Stimulated activated naive B cell treated with anti-CD40 and anti-IgM and Interleukin-4, amounts not matched to agents 10 μg/mL and 1 μg/mL and 100 μg/mL, for 72 hours (primary cell): ENCODE measurements at places on chromosomes 7 and 10.

DNA sequence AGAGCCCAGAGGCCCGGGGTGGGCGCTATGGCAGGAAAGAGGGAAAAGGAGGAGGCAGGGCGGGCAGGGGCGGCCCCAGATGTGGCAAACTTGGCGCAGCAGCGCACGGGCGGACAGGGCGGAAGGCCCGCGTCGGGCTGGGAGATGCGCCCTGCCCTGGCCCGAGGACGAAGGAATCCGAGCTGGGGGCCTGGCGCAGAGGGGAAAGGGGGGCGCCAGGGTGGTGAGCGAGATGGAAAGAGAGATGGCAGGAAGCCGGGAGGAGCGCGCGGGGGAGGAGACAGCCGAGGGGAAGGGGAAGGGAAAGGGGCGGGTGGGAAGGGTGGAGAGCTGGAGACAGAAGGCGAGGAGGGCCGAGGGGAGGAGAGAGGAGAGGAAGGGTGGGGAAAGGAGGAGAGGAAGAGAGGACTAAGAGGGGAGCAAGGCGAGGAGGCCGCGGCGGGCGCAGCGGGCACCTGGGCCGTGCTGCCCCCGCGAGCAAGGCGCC, at the start of gene MARVELD1:
Gene MARVELD1 (plus strand): TSS at position 392 of the 487 bp plus-strand sequence. CDS start 147 bp downstream, outside the sequence.
- DNase-seq = no peak
- peak within 1 kb of the TSS; percentile 97 for H3K27ac ChIP-seq
- H3K4me3 ChIP-seq = peak within 1 kb of the TSS; percentile 98

DNA sequence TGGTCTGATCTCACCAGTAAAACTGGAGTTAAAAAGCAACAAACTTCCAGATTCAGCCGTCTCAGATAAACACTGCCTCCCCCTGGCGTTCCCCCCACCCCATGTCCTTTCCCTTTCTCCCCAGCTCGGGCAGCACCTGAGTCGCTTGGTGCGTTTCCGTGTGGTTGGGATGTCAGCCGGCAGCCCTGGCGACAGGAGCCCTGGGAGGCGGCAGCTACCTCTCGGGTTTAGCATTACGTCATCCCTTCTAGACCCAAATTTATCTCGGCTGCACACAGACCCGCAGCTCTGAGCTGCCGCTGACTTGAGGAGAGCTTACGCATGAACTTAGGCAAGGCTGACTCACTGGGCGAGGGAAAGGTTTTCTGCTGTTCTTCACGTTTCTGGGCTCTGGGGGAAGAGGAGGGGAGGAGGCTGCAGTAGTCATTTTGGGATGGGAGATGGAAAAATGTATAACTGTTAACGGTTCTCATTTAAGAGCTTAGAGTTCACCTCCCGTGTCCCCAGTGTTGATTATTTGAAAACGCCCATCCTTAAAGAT, 14.4 kb downstream of the MXI1 start:
- H3K27me3 ChIP-seq = no peaks in the 10 kb centered on the region
- H3K27ac ChIP-seq = peak overlapping the region; percentile 85
- H3K36me3 ChIP-seq = no peaks in the 10 kb centered on the region
- peak; percentile 47 for DNase-seq
- peak overlapping the region; percentile 78 for H3K4me3 ChIP-seq

GRCh38 chr7:136912339-136912738, 43.9 kb downstream of the CHRM2 start:
- H3K4me3 ChIP-seq = no peak overlapping the region
- H3K27me3 ChIP-seq = no peaks in the 10 kb centered on the region
- H3K27ac ChIP-seq = no peak overlapping the region
- no peaks in the 10 kb centered on the region for H3K4me1 ChIP-seq
- no peaks in the 10 kb centered on the region for H3K36me3 ChIP-seq

DNA sequence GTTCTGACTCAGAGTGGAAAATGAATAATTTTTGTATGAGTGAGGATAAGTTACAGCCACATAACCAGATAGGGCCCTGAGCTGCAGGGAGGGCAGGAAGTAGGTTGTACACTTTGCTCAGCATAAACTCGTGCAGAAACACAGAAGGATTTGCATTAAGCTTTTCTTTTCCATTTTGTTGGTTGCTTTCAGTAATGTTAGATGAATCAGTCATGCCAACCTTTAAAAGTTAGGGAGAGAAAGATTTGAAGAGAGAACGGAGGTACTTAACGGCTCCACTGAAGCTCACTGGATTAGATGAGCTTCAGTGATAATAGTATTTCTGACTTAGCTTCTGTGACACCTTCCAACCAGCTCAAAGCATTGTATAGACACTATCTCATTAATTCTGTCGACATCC, 348.1 kb downstream of the GATA3 start:
- peaks cover 9% of the 10 kb centered on the region for H3K27me3 ChIP-seq
- H3K27ac ChIP-seq = no peak overlapping the region
- no peak overlapping the region for H3K4me3 ChIP-seq
- DNase-seq = no peak

- H3K4me1 ChIP-seq = peaks cover 16% of the 10 kb centered on the region
- no peaks in the 10 kb centered on the region for H3K27me3 ChIP-seq
- no peak overlapping the region for H3K27ac ChIP-seq
- H3K36me3 ChIP-seq = no peaks in the 10 kb centered on the region
- no peak overlapping the region for H3K4me3 ChIP-seq
These were observed 218.8 kb downstream of the AUTS2 start for GRCh38 chr7:69817121-69817520.

DNA sequence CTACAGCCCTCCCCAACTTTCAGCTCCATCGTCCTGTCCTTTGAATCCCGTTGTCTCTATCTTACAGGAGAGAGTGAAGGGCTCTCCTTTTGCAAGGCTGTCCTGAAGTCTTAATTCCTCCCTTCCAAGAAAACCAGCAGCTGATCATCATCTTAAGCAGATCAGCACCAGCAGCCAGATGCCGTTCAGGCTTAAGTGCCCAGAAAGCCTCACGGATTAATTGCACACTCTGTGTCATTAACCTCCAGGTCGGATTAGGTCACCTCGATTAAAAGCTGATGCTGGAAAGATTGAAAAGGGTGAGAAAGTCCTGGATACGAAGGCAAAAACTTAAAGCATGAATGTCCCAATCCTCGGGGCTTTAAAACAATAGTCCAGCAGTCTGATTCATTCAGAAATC, 24.8 kb upstream of the ADARB2 start:
- DNase-seq = no peak
- H3K36me3 ChIP-seq = peaks cover 5% of the 10 kb centered on the region
- no peaks in the 10 kb centered on the region for H3K4me1 ChIP-seq
- H3K27me3 ChIP-seq = peaks cover 22% of the 10 kb centered on the region
- no peak overlapping the region for H3K27ac ChIP-seq
- H3K4me3 ChIP-seq = no peak overlapping the region

DNA sequence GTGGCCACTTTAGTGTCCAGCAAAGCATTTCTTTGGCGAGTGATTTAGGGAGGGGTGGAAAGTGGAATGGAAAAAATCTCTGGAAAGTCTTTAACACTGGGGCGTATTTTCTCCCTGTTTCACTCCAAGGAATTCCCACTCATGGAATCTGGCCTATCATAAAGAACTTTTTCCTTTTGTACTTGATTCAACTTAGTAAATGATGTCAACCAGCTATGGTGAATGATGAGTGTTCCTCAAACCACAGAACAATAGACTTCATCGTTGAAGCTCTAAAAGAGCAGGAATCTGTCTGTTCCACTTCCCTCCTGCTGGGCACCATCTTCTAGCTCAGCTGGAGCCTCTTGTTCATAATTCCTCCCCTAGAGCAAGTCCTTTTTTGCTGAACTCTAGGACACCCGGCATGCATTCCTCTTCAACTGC, 66.5 kb downstream of the EPDR1 start:
- no peak for DNase-seq
- no peaks in the 10 kb centered on the region for H3K27me3 ChIP-seq
- H3K27ac ChIP-seq = no peak overlapping the region
- peaks cover 5% of the 10 kb centered on the region for H3K4me1 ChIP-seq

- no peak overlapping the region for H3K4me3 ChIP-seq
- H3K36me3 ChIP-seq = peaks cover 81% of the 10 kb centered on the region
- no peaks in the 10 kb centered on the region for H3K27me3 ChIP-seq
- no peak overlapping the region for H3K27ac ChIP-seq
These were observed 38.7 kb downstream of the RGS10 start for GRCh38 chr10:119503821-119504220.

GRCh38 chr10:13349463-13350274, 1.6 kb upstream of the SEPHS1 start:
- DNase-seq = peak; percentile 6
- H3K27ac ChIP-seq = peak overlapping the region; percentile 67
- H3K4me3 ChIP-seq = peak overlapping the region; percentile 83

- no peak for DNase-seq
- H3K36me3 ChIP-seq = no peaks in the 10 kb centered on the region
- peaks cover 27% of the 10 kb centered on the region for H3K27me3 ChIP-seq
- no peaks in the 10 kb centered on the region for H3K4me1 ChIP-seq
- H3K4me3 ChIP-seq = no peak overlapping the region
These were observed 23.5 kb downstream of the CREB5 start for GRCh38 chr7:28435732-28436378.

DNA sequence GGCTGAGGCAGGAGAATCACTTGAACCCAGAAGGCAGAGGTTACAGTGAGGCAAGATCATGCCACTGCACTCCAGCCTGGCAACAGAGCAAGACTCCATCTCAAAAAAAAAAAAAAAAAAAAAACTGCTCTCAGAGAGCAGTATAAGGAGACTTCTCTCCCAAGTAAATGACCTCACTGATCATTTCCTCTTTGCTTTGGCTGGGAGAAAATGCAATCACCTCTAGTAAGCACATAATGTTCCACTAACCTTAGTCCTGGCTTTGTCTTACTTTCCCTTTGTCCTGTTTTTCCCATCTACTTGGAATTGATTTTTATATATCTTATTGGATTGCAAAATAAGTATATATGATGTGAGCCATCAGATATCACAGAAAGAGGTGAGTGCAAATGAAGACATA, 2.5 kb downstream of the SLC25A13 start:
- H3K4me1 ChIP-seq = peaks cover 59% of the 10 kb centered on the region
- H3K27me3 ChIP-seq = no peaks in the 10 kb centered on the region
- H3K4me3 ChIP-seq = no peak overlapping the region
- H3K27ac ChIP-seq = peak overlapping the region; percentile 25

DNA sequence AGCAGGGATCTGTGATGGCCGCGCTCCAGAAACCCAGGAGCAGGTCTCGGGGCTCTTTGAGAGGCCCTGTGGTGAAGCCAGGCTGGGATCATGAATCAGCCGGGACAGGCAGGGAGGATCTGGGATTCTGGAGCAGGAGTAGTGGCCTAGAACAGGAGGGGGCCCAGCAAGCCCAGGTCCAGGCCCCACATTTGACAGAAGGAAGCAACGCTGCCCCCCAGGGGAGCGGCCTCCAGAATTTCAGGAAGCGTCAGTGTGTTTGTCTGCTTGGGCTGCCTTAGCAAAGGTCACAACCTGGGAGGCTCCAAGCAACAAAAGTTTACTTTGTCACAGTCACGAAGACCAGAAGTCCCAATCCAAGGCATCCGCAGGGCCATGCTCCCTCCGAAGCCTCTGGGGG, 36.8 kb downstream of the CLRN3 start:
- no peak overlapping the region for H3K4me3 ChIP-seq
- H3K36me3 ChIP-seq = no peaks in the 10 kb centered on the region
- no peak for DNase-seq
- peaks cover 6% of the 10 kb centered on the region for H3K27me3 ChIP-seq

- no peak for DNase-seq
- no peaks in the 10 kb centered on the region for H3K36me3 ChIP-seq
- H3K4me1 ChIP-seq = peaks cover 13% of the 10 kb centered on the region
- H3K27ac ChIP-seq = no peak overlapping the region
- no peaks in the 10 kb centered on the region for H3K27me3 ChIP-seq
These were observed 39.1 kb downstream of the PODXL start for GRCh38 chr7:131517218-131517923.
